Aorta (tissue), 5 donors: ENCODE measurements at places on chromosomes 7 and 10.

GRCh38 chr7:77309714-77310220, 106.4 kb downstream of the GSAP start:
- DNase-seq, result no peak

DNA sequence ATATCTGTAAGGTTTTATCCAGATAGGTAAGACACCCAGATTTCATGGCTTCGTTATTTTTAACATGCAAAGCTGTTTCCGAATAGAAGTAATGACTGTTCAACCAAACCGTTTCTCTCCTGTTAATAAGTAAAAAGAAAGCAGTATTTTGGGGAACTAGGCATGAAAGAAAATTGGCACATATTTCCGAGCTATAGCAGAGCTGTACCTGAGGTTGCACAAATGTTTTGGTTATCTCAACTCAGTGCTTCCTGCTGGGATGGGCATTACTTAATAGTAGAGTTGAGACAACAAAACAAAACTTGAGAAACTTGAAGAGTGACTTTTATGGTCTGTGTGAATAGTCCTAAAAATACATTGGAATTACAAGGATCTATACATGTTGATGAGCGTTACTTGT, 564.3 kb upstream of the SORCS1 start:
- no peak for DNase-seq

GRCh38 chr7:47520406-47520805, 61.5 kb downstream of the TNS3 start:
- DNase-seq, result peak; percentile 76

DNA sequence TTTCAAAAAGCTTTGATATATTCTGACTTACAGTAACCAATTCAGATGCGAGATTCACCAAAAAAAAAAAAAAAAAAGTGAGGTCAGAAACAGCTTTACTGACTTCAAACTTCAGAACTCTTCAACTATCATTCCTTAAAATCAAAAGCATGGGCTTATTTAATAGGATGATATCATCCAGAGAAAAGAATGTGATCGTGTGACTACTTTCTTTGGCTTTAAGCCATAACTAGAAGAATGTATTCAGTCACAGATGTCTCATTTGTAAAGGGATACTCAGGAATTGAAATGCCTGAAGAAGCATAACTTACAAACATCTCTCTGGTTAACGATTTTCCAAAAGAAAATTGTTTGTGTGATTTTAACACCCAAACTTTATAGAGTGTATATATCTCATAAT, 11.5 kb downstream of the TPK1 start:
- no peak for DNase-seq

- peak; percentile 41 for DNase-seq
Observed at GRCh38 chr10:75782463-75783248, 351.2 kb downstream of the LRMDA start.

GRCh38 chr10:101452593-101452992, 98.6 kb downstream of the BTRC start:
- no peak for DNase-seq

- DNase-seq, result no peak
Observed at GRCh38 chr10:17427666-17428350, 26.6 kb downstream of the ST8SIA6 start.

GRCh38 chr10:131767716-131768115, 133.1 kb upstream of the PPP2R2D start:
- no peak for DNase-seq

DNA sequence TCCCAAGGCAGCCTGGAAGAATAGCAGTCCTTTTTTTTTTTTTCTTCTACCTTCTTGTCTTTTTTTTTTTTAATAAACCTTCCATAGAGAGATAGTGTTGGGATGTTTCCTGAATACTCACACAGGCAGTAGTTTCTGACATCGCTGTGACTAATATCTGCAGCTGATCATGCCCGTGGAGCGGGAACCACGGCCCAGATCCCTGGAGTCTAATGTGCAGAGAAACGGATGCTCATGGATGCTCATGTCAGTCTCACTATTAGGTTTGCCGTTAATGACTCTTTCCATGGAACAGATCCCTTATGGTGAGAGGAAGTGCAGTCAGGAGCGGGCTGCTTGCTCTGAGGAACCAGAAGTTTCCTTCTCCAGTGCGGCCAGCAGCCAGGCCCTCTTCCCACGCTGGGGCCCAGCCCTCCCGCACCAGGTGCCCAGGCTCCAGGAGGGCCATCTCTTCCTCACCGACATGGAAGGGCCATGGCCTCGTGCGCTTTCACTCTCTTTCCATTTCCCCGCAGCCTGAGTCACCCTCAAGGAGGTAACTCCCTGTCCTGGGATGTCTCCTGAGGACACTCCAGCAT, 132.5 kb downstream of the WDR37 start:
- peak; percentile 41 for DNase-seq

DNA sequence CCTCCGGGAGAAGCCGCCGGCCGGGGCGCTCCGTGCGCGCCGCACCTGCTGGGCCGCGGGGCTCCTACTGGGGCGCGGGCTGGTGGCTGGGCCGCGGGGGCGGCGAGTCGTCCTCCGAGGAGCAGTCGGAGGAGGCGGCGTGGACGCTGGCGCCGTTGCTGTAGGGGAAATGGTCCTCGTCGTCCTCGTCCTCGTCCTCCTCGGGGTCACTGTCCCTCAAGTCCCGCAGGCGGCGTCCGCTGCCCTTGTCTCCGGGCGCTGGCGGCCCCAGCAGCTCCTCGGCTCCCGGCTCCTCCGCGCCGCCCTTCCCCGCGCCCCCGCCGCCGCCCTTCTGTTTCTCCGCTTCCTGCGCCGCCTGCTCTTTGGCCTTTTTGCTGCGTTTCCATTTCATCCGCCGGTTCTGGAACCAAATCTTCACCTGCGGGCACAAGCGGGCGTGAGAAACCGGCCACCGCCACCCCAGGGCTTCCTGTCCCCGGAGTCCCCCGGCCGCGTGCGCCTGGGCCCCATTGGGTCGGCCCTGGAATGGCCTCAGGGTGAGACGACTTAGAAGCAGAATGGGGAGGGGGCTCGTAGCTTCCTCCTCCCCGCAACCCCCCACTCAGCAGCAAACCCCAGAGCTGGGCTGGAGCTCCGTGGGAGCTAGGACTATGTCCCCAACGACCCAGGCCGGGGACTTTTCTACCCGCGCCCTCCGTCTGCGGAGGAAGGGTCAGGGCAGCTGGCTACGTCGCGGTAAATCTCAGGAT, 4.8 kb downstream of the MNX1 start:
- no peak for DNase-seq

- no peak for DNase-seq
Observed at GRCh38 chr10:55233505-55233904, 432.5 kb upstream of the PCDH15 start.

DNA sequence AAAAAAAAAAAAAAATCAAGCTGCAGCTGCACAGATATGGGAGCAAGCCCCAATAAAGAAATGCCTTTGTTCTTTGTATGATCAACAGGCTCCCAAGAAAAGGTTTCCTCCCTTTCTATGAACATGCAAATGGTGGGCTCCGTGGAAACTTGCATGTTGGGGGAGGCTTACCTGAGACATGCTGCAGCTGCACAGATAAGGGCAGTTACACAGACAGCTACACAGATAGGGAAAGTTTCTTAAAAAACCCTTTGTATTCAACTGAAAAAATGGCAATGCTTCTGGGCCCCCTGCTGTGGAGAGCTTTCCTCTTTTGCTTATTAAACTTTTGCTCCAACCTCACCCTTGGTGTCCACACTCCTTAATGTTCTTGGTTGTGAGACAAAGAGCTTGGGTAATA, 29.8 kb upstream of the ZNF746 start:
- DNase-seq, result no peak

DNA sequence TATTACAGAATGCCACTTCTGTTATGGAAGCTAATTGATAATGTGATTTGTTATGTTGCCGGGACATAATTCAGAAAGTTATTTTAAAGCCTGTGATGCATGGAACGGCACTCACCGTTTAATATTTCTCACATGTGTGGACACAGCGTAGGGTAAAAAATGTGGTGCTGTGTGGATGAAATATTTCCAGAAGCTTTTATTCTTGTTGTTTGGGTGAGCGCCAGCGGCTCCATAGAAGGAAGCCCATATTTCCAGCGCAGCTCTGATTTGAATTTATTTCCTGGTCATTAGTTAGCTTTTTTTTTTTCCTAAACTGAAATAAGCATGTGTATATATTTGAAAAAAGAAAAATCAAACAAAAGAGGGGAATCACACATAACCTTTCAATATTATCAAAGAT, 20.2 kb upstream of the NKX6-2 start:
- DNase-seq, result no peak

DNA sequence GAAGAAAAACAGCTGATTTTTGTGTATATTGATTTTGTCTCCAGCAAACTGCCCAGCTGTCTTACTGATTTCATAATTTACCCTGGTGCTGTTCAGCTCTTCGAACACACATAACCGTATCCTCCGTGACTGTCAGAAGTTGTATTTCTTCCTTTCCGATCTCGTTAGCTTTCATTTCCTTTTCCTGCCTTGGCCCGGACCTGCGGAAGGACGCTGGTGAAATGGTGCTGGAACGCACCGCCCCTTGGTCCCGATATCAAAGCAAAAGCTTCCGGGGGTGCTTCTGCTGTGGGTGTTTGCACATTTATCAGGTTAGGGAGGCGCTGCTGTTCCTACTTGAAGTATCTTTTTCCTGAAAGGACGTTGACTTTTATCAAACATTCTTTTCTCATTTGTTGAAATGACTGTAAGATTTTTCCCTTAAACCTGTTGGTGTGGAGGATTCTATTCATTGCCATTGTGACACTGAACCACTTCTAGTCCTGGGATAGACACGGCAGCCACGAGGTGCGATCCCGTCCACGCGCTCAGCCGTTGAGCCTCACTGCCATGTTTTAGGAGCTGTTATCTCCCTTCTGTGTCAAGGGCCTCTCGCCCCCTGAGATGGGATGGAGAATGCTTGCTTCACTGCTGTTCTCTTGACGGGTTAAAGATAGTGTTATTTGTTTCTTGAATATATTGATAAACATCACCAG, 72.6 kb downstream of the FOXL3 start:
- DNase-seq, result peak; percentile 67

- DNase-seq, result no peak
Observed at GRCh38 chr7:121608785-121609184, 212.7 kb upstream of the FAM3C start.

DNA sequence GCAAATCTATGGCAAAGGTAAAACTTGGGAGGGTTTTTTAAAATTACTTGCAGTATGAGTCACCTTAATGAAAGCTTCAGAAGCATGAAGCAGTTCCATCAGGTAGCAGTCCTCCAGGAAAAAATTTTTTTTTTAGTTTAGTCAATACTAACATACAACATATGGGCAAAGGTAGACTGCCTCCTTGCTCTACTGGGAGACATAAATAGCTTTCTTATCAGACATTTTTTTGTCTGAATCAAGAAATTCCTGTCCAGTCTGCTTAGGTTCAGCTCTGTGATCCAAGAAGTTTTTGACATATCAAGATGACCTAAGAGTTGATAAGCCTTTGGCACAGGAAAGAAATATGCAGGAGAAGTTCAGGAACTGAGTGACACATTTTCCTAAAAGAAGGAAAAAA, 171.5 kb upstream of the TCF7L2 start:
- DNase-seq, result no peak

DNA sequence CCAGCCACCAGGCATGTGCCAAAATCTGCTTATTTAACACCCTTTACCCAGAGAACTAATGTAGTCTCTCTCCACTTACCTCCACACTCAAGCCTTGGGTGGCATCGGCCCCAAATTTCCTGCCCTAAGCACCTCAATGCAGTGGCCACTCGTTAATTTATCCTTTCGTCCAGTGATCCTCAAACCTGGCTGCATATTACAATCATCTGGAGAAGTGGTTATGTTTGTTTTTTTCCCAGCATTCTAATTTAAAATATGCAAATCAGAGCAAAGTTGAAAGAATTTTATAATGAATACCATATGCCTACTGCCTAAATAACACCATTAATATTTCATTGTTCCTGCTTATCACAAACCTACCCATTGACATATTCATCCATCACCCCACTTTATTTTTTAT, 25.7 kb downstream of the CREB3L2 start:
- no peak for DNase-seq

- DNase-seq, result no peak
Observed at GRCh38 chr10:86904600-86904999, 52.8 kb downstream of the MMRN2 start.

DNA sequence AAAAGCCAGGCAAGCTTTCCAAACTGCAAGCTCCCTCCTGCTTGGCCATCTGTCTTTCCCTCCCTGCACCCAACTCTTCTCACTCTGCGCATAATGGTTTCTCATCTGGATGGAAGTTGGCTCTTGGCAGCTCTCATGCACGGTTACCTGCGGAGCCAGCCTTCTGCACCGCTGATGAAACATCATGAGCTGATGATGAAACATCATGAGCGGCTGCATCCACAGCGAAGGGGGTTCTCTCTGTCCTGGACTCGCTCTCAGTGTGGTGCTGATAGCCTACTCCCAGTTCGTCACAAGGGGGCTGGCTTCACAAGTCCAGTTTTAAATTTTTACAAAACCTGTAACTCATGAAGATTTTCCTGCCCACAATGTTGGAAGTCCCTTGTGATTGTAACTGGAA, 457.5 kb downstream of the ACTR3B start:
- no peak for DNase-seq

GRCh38 chr10:93745408-93746065, 12.2 kb upstream of the LGI1 start:
- DNase-seq, result peak; percentile 49

GRCh38 chr7:132771301-132771730, 195.0 kb upstream of the PLXNA4 start:
- DNase-seq, result no peak

- DNase-seq, result no peak
Observed at GRCh38 chr7:66558660-66559465, 69.8 kb upstream of the KCTD7 start.

DNA sequence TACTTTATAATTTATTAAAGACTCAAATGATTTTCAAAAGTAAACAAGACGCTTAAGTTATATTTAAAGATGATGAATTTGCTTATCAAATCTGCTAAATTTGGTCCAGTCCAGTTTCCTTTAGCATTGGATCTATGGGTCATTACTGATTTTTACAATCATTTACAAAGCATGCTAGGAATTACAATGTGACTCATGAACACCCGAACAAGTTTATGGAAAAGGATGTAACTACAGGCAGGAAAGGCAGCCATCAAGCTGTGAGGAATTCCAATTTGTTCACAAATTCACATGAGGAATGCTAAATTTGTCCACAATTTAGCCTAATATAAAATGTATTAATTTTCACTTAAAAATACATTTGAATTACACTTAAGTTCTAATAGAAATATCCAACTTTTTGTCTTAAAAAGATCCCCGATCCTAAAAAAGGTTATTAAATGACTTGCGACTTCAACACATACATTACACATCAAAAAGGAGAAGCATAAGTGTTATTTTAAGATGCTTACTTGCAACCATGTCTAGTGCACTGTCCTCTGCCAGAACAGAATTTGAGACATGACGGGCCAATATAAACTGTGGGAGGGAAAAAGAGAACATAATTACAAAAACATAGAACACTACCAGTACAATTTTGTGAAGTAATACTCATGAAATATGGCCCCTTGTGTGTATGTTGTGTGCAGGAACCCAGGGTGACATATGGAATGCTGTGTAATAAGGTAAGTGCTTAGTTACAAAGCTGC, 194.2 kb upstream of the SLC26A5 start:
- DNase-seq, result no peak
